Right renal pelvis (tissue), 4 donors: ENCODE measurements at places on chromosomes 11 and 22.

GRCh38 chr11:129546266-129546665 lies 170.6 kb downstream of the BARX2 start:
- no peak for DNase-seq

DNA sequence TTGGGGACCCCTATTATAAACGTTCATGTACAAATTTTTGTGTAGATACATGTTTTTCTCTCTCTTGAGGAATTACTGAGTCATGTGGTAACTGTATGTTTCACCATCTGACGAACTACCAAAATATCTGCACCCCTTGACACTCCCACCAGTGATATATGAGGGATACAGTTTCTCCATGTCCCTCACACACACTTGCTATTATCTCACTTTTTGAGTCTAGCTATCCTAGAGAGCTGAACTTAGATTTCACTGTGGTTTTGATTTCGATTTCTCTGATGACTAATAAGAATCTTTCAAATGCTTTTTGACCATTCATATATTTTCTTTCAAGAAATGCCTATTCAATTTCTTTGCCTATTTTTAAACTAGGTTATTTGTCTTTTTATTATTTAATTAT lies 200.2 kb downstream of the PGR start:
- DNase-seq, result no peak

DNA sequence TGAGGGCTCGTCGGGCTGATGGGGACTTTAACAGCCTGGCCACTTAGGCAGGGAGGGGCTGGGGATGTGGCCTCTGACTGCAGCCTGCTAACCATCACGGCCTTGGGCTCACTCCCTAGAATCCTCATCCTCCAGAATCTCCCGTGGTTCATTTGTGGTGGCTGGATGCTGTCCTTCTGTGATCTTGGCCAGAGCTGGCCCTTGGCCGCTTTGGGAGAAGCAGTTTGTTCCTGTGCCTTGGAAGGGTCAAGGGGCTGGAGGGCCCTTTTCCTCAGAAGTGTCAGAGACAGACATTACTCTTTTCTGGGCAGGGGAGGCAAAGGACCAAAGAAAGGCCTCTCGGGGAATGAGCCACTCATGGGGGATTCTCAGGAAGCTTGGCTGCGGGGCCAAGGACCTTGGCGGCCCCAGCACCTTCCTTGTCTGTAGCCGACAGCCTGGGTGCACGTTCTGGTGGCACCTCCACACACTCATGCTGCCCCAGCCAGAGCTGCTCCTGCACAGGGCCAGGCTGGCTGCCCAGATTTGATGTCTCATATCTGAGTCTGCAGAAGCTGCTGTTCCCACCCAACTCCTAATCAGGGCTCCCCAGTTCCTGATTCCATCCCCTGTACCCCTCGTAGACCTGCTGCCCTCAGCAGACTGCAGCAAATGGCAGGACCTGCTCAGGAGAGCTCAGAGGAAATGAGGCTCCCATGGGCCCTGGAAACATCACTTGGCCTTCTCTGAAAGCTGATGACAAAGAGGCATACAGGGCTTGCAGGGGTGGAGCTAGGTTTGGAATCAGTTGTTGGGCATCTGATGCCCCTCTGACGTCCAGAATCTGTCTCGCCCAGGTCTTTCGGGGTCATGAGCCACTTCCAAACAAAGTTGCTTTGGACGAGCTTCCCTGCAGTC lies 107.7 kb downstream of the CTTN start:
- DNase-seq, result no peak

- DNase-seq, result no peak
Measured at GRCh38 chr11:26741036-26741435, 19.2 kb upstream of the SLC5A12 start.

- no peak for DNase-seq
Measured at GRCh38 chr22:44543781-44544477, 45.9 kb upstream of the RTL6 start.

DNA sequence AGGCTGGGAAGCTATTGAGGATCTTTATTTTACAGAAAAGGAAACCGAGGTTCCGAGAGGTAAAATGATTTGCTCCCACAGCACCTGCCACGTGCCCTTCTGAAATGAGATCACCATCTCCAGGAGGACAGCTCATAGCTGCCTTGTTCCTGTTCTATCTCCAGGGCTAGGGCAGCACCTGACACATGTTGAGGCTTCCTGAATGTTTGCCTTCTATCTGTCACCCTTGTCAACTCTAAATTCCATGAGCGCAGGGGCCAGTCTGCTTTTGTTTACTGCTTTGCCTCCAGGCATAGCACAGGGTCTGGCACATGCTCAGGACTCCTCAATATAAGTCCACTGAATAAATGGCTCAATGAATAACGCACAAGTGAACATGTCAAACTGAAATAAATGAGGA lies 24.1 kb downstream of the ASCC2 start:
- no peak for DNase-seq

GRCh38 chr22:41831828-41832552 lies 915 bp upstream of the SREBF2 start:
- no peak for DNase-seq

GRCh38 chr11:61846362-61847020 lies 18.4 kb downstream of the FADS2 start:
- no peak for DNase-seq

- DNase-seq, result no peak
Measured at GRCh38 chr11:101810546-101810945, 104.3 kb upstream of the CEP126 start.

DNA sequence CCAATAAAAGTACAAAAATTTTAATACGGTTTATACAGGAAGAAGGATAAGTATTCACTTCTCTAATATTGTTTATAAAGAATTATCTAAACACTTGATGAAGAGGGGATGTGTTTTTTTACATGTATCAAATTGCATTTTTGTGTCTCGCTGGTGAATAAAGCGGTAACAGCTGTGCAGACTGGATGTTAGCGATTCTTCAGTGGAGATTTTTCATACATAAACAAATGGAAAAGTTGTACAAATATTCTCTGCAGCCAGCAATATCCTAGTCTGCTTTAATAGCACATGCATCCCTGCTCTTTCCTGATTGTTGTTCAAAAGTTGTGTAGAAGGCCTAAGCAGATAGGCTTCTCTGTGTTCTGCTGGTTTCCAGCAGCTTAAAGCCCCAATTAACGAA lies 369.3 kb downstream of the SOX6 start:
- DNase-seq, result no peak

- DNase-seq, result no peak
Measured at GRCh38 chr11:133041181-133041580, 491.1 kb downstream of the OPCML start.

DNA sequence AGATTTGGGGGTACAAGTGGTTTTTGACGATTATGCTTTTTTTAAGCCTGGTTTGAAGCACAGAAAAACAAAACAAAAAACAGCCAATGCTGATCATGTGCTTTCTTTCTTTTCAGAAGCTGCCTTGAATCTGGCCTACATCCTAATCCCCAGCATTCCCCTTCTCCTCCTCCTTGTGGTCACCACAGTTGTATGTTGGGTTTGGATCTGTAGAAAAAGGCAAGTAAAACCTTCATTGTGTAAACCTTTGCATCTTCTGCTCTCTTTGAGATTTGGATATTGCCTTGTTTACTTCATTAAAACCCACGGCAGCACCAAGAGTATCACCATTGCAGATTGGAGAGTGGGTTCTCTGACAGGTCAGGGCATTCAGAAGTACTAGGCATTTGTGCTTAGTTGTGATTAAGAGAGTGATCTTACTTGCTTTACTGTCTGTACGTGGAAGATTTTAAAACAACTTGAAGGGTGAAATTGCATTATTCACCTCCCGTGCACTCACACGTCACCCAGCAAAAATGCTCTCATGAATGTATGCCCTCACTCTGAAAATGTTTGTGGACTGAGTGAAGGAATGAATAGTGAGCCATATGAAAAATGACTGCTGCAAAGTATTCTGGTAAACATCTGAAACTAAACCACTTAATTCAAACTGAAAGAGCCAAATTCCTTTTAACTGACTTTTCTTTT lies 17.0 kb downstream of the LAYN start:
- DNase-seq, result no peak

GRCh38 chr11:20035375-20035700 lies 124.9 kb downstream of the DBX1 start:
- DNase-seq, result no peak

- no peak for DNase-seq
Measured at GRCh38 chr11:94544646-94545263, 1.0 kb downstream of the FUT4 start.

- no peak for DNase-seq
Measured at GRCh38 chr11:7576726-7577290, 63.0 kb downstream of the PPFIBP2 start.

GRCh38 chr22:42702675-42703074 lies 18.0 kb downstream of the A4GALT start:
- no peak for DNase-seq

DNA sequence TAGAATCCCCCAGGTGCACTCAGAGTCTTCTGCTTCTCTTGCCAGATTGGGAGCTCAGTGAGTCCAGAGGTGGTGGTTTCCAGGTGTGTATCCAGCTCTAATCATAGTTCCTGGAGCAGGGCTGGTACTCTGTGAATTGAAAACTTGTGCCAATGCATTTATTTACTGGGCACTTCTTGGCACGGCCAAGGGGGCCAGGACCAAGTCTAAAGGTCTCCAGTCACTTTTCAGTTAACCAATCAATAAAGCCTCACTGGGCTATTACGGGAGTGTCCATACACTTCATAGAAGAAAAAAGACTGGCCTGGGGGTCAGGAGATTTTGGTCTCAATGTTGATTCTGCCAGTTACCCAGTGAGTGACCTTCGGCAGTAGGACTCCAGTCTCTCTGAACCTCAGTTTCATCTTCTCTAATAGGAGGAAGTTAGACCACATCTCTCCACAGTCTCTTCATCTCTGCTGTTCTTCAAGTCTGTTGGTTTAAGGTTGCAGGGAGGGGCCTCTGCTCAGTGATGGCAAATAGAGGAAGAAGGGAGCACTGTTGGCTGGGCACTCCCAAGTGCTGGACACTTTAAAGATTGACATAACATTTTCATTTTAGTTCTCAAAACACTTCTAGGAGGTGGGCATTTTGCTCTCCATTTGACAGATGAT lies 188.5 kb upstream of the E2F8 start:
- DNase-seq, result no peak

DNA sequence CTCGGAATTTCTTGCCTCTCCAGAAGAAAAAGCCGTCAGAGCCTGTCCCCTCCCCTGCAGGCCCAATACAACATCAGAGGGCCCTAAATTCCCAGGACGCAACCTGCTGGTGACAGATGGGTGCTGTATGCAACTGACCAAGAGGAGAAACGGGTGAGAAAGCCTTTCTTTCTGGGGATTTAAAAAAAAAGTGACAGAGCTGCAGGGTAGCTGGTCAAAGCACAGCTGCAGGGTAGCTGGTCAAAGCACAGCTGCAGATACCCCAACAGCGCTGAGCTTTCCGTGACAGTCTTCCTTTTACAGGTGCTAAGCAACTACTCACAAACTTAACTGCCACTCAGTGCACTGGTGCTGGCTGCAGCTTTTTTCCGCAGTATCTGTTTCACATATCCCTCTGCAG lies 17.8 kb downstream of the AP1B1 start:
- DNase-seq, result no peak

- DNase-seq, result no peak
Measured at GRCh38 chr11:1192741-1193325, 30.0 kb upstream of the MUC5B start.

- no peak for DNase-seq
Measured at GRCh38 chr11:113577356-113578032, 102.3 kb upstream of the DRD2 start.

GRCh38 chr11:6498121-6498520 lies 1.0 kb downstream of the DNHD1 start:
- DNase-seq, result no peak
